Naive thymus-derived CD4-positive, alpha-beta T cell (primary cell): ENCODE measurements at places on chromosomes 7 and 10. TPM values are rescaled to one million over a fixed set of nuclear protein-coding genes. Genes with fewer than 3 reads are reported as not detected.
A peak's percentile ranks its signal among the peaks of the same experiment; 100 is the strongest.

- no peaks in the 10 kb centered on the region for H3K27me3 ChIP-seq
- peaks cover 4% of the 10 kb centered on the region for H3K36me3 ChIP-seq
Observed at GRCh38 chr10:35092851-35093250, 2.7 kb upstream of the CUL2 start.

DNA sequence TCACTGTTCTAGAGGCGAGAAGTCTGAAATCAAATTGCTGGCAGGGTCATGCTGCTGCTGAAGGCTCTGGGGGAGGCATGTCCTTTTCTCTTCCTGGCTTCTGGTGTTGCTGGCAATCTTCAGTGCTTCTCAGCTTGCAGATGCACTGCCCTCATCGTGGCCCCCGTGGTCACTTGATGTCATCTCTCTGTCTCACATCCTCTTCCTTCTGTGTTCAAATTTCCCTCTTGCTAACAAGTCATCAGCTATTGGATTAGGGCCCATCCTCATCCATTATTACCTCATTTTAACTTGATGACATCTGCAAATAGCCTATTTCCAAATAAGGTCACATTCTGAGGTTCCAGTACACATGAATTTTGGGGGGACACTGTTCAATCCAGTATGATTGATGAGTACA, 36.6 kb upstream of the SRGN start:
- no peaks in the 10 kb centered on the region for H3K36me3 ChIP-seq
- no peak for DNase-seq
- H3K4me3 ChIP-seq: no peak overlapping the region
- H3K27ac ChIP-seq: no peak overlapping the region

- peaks cover 8% of the 10 kb centered on the region for H3K4me1 ChIP-seq
- no peak overlapping the region for H3K4me3 ChIP-seq
- DNase-seq: no peak
- no peaks in the 10 kb centered on the region for H3K36me3 ChIP-seq
Observed at GRCh38 chr7:148849393-148850098, 34.5 kb downstream of the EZH2 start.

DNA sequence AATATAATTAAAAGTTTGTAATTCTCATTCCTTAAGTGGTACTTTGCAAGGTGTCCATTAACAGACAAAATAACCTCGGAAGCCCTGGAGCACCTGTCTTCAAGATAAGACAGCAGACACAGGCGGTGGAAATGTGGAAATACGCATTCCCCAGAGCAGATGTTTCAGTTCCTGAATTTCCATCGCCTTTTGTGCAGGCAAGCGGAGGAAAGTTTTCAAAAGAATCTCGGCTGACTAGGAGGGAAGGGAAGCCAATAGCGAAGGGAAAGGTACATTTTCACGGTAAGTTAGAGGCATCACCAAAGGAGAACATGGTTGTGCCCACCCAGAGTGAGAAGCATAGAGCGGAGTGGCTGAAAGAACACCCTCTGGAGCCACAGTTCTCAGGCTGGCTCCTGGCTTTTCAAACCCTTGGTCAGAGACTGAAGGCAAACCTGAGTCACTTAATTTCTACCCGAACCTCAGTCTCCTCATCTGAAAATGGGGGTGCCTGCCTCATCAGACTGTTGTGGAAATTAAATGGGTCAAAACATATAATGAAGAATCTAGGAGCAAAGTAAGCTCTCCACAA, 13.6 kb downstream of the CPA1 start:
- H3K27me3 ChIP-seq: no peaks in the 10 kb centered on the region
- DNase-seq: no peak
- peak overlapping the region; percentile 49 for H3K27ac ChIP-seq
- no peaks in the 10 kb centered on the region for H3K36me3 ChIP-seq
- peaks cover 14% of the 10 kb centered on the region for H3K4me1 ChIP-seq

DNA sequence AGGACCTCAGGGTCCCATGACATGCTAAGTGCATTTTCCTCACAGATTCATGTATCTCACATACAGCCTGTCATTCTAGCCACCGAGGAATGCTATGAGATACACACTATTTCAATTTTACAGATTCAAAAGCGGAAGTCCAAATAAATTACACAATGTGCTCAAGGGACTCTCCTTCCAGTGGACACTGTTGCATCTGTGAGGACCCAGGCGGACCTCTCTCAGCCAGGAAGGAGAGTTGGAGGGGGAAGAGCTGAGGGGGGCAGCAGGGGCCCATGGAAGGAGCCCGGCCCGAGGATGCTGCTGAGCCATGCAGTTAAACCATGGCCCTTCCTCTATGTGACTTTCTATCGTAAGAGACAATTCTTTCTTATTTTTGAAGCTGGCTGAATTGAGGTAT, 93.6 kb downstream of the VOPP1 start:
- DNase-seq: no peak
- H3K4me3 ChIP-seq: no peak overlapping the region
- no peaks in the 10 kb centered on the region for H3K27me3 ChIP-seq
- no peaks in the 10 kb centered on the region for H3K36me3 ChIP-seq
- no peak overlapping the region for H3K27ac ChIP-seq

- H3K36me3 ChIP-seq: no peaks in the 10 kb centered on the region
- H3K4me3 ChIP-seq: no peak overlapping the region
- no peaks in the 10 kb centered on the region for H3K4me1 ChIP-seq
- H3K27me3 ChIP-seq: no peaks in the 10 kb centered on the region
- no peak for DNase-seq
- no peak overlapping the region for H3K27ac ChIP-seq
Observed at GRCh38 chr7:3408814-3409595, 108.0 kb downstream of the SDK1 start.

DNA sequence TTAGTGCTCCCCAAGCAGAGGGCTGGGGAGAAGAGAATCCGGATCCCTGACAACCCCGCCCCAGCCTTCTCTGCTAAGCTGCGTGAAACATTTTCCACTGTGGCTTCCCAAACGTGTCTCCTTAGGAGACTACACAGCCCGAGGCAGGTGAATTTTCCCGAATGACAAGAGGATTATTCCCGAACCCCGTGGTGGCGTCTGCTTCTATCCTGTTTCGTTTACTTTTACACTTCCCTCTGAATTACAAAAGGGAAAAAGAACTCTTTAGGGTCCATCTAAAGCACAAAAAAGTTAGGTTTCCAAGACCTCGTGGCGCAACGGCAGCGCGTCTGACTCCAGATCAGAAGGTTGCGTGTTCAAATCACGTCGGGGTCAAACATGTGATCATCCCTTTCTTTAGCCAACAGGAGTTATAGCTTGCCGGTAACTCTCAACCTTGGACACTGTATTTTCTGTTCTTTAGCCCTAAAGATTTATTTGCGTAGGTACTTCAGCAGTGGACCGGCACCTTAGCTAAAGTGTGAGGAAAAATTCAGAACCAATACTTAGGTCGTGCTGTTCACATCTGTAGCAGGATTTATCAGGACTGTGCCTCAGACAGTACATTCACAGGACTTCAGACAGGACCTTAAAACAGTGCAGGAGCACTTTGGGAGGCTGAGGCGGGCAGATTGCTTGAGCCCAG, 3.2 kb upstream of the ZNF789 start:
- H3K27ac ChIP-seq: no peak overlapping the region
- H3K4me1 ChIP-seq: peaks cover 19% of the 10 kb centered on the region
- H3K36me3 ChIP-seq: peaks cover 6% of the 10 kb centered on the region
- H3K27me3 ChIP-seq: no peaks in the 10 kb centered on the region
- no peak overlapping the region for H3K4me3 ChIP-seq

DNA sequence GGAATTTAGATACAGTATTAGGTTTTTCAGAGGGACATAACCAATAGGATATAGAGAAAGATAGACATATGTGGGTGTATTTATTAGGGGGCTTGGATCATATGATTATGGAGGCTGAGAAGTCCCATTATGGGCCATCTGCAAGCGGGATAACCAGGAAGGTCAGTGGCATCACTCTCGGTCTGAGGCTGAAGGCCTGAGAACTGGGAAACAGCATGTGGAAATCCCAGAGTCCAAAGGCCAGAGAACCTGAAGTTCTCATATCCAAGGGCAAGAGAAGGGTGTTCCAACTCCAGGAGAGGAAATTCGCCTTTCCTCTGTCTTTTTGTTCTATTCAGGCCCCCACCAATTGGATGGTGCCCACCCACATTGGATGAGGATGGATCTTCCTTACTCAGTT, 180.7 kb downstream of the POU6F2 start:
- no peaks in the 10 kb centered on the region for H3K36me3 ChIP-seq
- no peak for DNase-seq
- no peaks in the 10 kb centered on the region for H3K4me1 ChIP-seq
- no peak overlapping the region for H3K27ac ChIP-seq
- no peaks in the 10 kb centered on the region for H3K27me3 ChIP-seq
- H3K4me3 ChIP-seq: no peak overlapping the region

GRCh38 chr7:30992414-30992813, 28.7 kb downstream of the GHRHR start:
- no peaks in the 10 kb centered on the region for H3K36me3 ChIP-seq
- H3K27me3 ChIP-seq: no peaks in the 10 kb centered on the region
- DNase-seq: no peak
- no peaks in the 10 kb centered on the region for H3K4me1 ChIP-seq
- no peak overlapping the region for H3K4me3 ChIP-seq

DNA sequence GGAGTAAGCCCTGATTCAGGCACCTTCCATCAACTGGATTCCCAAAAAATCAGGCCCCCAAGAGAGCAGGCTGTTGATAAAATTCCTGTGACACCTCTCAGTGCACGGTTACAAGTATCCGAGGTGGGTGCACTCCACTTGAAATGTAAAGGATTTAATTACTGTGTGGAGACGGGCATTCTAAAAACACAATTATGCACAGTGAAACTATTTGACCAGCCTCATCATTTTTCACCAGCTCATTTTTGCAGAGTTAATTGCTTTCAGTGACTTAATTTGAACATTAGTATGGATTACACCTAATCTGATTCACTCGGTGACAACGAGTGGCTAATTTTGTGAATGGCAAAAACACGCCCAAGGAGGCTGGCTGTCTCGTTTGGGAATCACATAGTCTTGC, 2.3 kb downstream of the FOXL3 start:
- no peaks in the 10 kb centered on the region for H3K27me3 ChIP-seq
- H3K36me3 ChIP-seq: no peaks in the 10 kb centered on the region
- no peaks in the 10 kb centered on the region for H3K4me1 ChIP-seq
- no peak overlapping the region for H3K4me3 ChIP-seq

DNA sequence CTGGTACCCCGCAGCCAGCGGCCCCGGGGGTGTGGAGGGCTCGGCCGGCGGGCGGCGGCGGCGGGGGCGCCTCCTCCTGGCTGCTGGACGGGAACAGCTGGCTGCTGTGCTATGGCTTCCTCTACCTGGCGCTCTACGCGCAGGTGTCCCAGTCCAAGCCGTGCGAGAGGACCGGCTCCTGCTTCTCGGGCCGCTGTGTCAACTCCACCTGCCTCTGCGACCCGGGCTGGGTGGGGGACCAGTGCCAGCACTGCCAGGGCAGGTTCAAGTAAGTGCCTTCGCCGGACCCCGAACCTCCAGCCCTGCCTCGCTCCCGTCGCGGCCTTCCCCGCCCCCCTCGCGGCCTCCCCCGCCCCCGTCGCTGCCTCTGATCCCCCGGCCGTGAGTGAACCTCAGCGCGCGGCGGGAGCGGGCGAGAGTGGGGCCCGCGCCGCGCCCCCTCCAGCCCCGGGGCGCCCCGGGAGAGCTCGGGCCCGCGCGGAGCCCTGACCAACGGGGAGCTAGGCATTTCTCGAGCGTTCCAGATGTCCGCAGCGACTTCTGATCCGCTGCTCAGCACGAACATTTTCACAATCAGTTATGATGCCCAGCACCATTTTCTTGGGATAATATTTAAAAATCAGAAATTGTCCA, 727 bp downstream of the ATRNL1 start:
- H3K36me3 ChIP-seq: no peaks in the 10 kb centered on the region
- no peak for DNase-seq
- H3K4me3 ChIP-seq: no peak overlapping the region
- no peak overlapping the region for H3K27ac ChIP-seq

- DNase-seq: no peak
- no peaks in the 10 kb centered on the region for H3K27me3 ChIP-seq
- no peaks in the 10 kb centered on the region for H3K4me1 ChIP-seq
- H3K36me3 ChIP-seq: peaks cover 44% of the 10 kb centered on the region
- no peak overlapping the region for H3K27ac ChIP-seq
Observed at GRCh38 chr7:92613214-92613613, 23.0 kb upstream of the FAM133B start.

- no peak overlapping the region for H3K4me3 ChIP-seq
- H3K27me3 ChIP-seq: no peaks in the 10 kb centered on the region
- no peaks in the 10 kb centered on the region for H3K36me3 ChIP-seq
- DNase-seq: no peak
- H3K27ac ChIP-seq: no peak overlapping the region
Observed at GRCh38 chr10:88274286-88274685, 308.8 kb downstream of the RNLS start.

DNA sequence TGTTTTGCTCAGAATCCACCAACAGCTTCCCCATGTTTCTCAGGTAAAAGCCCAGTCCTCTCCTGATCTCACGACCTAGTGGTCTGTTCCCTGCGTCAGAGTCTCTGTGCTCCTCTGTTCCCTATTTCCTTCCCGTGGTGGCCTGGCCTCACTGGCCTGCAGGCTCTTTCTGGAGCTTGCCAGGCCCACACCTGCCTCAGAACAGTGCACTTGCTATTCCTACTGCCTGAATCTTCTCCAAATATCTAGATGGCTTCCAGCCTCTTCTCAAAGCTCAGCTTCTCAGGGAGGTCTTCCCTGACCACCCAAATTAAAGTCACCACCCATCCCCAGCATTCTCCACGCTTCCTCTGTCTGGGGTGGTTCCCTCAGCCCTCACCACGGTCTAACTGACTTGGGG, 165.3 kb downstream of the USP6NL start:
- H3K36me3 ChIP-seq: no peaks in the 10 kb centered on the region
- no peak overlapping the region for H3K27ac ChIP-seq

GRCh38 chr7:8157296-8157695, 104.7 kb downstream of the ICA1 start:
- no peak for DNase-seq
- H3K4me1 ChIP-seq: no peaks in the 10 kb centered on the region
- H3K27ac ChIP-seq: no peak overlapping the region
- H3K4me3 ChIP-seq: no peak overlapping the region
- H3K27me3 ChIP-seq: no peaks in the 10 kb centered on the region
- H3K36me3 ChIP-seq: no peaks in the 10 kb centered on the region

- no peaks in the 10 kb centered on the region for H3K36me3 ChIP-seq
- H3K27ac ChIP-seq: no peak overlapping the region
- H3K4me1 ChIP-seq: no peaks in the 10 kb centered on the region
- no peaks in the 10 kb centered on the region for H3K27me3 ChIP-seq
Observed at GRCh38 chr10:72015841-72016240, 51.6 kb downstream of the CHST3 start.

GRCh38 chr7:124779194-124779593, 13.6 kb upstream of the GPR37 start:
- H3K27ac ChIP-seq: no peak overlapping the region
- no peaks in the 10 kb centered on the region for H3K4me1 ChIP-seq
- no peaks in the 10 kb centered on the region for H3K36me3 ChIP-seq
- no peak for DNase-seq
- no peak overlapping the region for H3K4me3 ChIP-seq

Gene FZD1
- total RNA-seq: 0.82 and 1.1 TPM in 2 replicates

Gene SLC16A9
- 1.5 TPM in 2 replicates for total RNA-seq

Gene OR2A7
- total RNA-seq: 7.5 TPM

Gene ADRB1
- total RNA-seq: not detected in 2 replicates

Gene PRLHR
- not detected for total RNA-seq

Gene GRM3
- total RNA-seq: not detected in 2 replicates

Gene C10orf105
- total RNA-seq: 1.0 TPM

Gene AKR1C2
- not detected in 2 replicates for total RNA-seq

Gene SRGN
- 66.6 TPM for total RNA-seq

Gene FAM180A
- total RNA-seq: not detected

Gene LEP
- total RNA-seq: not detected

Gene BTRC
- 14.7 TPM in 2 replicates for total RNA-seq

Gene EN2
- total RNA-seq: not detected

Gene NAMPT
- total RNA-seq: 232 TPM

Gene PSAP
- 263 TPM for total RNA-seq

Gene CC2D2B
- 0.64 TPM for total RNA-seq

Gene TRIM74
- total RNA-seq: 3.7 TPM
